ENCODE measurements at places on chromosomes 4 and X.

DNA sequence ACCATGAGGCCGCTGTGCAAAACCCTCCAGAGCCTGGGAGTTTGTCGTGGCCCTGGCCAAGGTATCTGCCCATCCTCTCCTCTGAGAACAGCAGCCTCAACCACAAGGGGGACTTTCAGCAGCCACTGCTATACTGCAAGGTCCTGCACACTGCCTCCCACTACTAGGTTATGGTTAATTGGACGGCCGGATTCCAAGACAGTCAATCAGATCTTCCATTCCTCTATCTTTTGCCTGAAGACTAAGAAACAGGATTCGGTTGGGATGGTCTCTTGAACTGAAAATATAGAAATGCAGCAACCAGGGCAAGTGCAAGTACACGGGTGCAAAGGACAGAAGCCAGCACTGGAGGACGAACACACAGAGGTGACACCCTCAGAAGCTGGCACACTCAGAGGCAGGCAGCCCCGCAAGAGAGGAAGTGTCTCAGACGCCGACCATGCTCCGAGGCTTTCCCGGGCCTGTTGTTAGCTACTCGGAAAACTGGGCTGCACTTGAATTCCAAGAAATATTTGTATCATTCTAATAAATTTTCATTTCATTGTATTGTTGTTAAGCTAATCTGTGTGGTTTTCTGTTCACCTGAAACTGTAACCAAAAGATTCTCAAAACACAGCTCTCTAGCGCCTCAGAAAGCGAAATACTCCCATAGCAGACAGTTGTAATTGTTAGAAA lies 63.3 kb downstream of the AFAP1 start:
- no peak for DNase-seq

GRCh38 chr4:48439988-48440387 lies 43.2 kb upstream of the SLC10A4 start:
- no peak for DNase-seq

DNA sequence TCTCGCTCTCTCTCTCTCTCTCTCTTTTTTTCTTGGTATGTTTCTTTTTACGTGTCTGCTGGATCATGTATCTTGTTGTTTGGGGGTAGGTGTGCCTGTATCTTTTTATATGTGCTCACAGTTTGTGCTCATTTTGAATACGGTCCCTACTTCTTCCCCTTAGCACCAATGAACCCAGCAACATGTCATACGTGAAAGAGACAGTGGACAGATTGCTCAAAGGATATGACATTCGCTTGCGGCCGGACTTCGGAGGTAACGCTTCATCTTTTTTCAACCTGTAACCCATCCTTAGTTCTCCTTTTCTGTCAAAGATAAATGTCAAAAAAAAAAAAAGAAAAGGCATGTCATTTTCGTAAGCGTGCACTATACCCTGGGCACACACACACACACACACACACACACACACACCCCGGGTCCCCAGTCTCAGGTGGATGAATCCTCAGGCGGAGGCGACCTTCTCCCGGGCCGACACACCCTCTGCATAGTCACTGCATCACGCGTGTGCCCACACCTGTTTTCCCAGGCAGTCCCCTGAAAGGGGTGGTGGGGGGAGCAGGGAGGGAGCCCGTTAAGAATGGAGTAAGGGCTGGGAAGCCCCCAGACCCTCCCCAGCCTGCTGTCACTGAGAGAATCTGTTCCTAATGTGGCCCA lies 511 bp downstream of the GABRB1 start:
- no peak for DNase-seq

DNA sequence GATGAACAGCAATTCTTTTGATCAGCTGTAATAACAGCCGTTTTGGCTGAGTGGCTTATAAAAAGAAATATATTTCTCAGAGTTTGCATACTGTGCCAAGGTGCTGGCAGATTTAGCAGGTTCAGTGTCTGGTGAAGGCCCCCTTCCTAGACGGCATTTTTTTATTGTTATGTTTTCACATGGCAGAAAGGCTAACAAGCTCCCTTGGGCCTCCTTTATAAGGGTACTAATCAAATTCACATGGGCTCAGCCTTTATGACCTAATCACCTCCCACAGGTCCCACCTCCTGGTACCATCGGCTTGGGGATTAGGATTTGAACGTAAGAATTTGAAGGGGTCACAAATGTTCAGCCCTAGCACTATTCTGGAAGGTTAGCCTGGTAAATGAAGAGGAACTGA lies 431.9 kb downstream of the SPOCK3 start:
- no peak for DNase-seq

DNA sequence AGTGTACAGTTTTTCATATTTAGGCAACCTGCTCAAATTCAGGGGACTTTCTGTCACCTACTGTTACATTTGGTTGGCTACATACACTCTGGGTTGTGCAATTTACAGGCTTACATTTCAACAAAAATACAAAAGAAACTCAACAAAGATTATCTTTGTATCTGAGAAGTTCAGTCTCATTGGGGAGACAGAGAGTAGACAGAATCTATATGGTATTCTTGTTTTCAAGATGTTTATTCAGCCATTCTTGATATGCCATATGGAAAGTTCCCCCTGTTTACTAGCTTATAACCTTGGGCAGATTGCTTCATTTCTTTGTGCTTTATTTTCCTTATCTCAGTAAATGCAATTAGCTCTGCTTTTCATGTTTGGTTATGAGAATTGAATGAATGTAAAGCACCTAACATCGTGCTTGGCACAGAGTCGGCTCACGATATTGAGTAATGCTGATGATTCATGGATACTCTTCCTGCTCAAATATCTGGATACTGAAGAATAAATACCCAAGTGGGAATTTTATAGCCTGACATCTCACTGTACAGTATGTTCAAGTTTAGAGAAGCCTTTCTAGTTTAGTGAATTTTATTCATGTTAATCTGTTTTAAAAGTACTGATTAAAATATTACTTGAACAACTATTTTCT lies 96.5 kb upstream of the PACRGL start:
- DNase-seq = peak; percentile 65

DNA sequence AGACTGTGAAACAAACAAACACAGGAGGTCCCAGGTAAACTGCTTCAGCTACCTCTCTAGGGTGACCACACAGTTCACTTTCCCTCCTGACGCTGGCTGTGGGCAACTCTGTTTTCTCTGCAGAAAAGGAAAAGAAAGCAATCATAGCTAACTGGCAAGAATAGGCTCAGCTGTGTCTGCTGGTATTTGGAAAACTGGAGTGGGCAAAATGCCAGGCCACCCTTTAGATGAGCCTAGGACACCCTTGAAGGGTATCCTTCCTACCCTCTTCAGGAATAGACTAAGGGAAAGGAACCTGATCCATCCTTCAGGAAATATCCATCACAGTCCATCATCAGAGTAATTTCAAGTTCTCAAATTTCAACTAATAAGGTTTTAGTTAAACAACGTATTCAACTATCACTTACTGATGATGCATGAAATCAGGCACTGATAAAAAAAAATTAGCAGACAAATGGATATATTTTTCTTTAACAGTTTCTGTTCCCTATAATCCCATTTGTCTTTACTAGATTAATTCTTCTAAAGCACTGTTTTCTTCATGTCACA lies 60.9 kb downstream of the CAMK2D start:
- DNase-seq = no peak

- DNase-seq = no peak
Observed at GRCh38 chr4:184143770-184144564, 73.7 kb downstream of the ENPP6 start.

DNA sequence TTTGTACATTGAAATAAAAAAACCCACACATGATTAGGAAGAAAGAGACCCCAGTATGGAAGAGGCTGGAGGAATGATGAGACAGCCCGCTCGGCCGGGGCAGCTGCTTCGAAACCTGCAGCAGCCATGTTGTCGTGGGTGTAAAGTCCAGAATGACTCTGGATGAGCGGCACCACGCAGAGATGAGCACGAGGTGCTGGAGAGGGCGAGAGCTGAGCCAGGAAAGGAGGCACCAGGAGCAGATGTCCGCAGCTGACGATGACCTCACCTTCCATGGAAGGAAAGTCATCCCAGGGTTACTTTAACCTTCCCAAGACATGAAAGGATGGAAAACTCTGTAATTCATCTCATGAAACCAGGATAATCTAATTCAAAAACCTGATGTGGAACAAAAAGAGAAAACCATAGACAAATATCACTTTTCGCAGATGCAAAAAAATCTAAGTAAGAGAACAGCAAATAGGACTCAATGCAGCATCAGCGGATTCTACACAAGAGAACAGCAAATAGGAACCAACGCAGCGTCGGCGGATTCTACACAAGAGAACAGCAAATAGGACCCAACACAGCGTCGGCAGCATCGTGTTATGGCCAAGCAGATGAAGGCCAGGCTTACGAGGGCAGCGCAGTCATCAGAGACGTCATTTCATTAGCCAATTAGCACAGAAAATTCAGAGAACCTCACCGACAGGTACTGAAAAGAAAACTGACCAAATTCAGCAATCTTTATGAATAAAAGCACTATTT lies 25.9 kb upstream of the SPON2 start:
- DNase-seq = no peak

DNA sequence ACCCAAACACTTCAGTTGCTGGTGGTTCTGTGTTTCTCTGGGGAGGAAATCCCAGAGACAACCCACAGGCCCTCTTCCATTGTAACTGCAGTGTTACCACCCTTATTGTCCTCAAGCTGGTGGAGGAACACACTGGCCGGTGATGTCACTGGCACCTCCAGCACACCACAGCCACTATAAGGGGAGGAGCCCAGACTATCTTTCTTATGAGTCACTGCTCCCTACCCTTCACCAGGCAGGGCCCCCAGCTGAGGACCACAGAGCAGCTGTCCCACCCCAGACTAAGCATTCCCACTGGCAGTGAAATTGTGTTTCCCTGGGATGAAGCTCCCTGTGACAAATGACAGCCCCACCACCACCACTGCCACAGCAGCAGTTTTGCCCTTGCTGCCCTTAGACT lies 171.8 kb upstream of the FGF16 start:
- DNase-seq = no peak

- DNase-seq = peak; percentile 47
Observed at GRCh38 chr4:152515678-152516077, 20.2 kb downstream of the FBXW7 start.

DNA sequence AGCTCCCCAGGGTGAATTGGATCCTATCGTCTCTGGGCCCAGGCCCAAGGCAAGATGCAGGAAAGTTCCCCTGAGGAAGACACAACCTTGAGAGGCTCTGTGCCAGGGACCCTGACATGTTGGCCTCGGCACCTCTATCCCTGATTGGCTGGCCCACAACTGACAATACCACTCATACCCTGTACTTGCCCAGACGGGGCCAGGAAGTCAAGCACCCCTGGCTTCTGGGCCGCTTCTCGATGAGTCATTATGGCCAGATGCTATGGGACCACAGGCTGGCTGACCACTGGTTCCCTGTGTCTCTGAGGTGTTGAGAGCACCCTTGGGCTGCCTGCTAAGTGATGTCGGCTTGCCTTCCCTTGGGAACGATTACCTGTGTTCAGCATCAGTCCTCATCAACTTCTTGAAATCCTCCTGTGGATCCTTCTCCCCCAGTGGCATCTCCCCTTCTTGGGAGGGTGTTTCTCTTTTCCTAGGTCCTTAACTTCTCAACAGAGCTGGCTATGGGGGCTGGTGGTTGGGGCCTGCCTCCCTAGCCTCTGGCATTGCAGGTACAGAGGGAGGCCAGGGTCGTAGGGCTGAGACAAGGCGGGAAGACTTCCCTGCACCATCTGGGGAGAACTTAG lies 54.5 kb upstream of the MAMLD1 start:
- no peak for DNase-seq

DNA sequence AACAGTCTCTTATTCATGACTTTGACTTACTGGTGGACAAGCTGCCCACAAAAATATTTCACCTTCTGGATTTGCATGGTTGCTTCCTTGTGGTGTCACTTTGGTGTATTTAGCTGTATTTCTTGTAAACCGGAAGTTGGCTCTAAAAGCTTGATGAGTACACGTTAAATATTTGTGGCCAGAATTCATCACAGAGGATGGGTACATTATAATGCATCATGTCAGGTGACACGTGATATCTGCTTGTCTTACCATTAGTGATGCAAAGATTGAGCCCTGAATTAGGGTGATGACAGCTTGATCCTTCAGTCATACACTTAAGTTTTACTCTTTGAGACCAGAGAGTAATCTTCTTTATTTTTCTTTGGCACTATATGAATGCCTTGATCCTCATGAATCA lies 188.3 kb upstream of the RPS6KA3 start:
- no peak for DNase-seq

DNA sequence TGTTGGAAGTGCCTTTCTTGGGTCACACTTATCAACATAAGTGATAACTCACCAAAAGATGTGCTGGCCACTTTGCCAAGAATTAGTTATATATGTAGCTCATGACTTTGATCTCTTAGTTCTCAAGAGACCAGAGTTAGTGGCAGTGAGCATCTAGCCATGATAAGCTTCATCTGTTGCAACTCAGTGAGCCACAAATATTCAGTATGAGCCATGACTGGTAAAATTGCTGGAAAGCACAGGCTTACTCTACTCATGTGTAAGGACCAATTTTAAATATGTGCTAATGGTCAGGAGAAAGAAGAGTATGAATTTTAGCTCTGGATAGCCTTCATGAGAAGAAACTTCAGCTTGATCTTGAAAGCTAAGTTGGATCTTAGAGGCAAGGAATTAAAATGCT lies 59.4 kb upstream of the TLL1 start:
- DNase-seq = peak; percentile 42

DNA sequence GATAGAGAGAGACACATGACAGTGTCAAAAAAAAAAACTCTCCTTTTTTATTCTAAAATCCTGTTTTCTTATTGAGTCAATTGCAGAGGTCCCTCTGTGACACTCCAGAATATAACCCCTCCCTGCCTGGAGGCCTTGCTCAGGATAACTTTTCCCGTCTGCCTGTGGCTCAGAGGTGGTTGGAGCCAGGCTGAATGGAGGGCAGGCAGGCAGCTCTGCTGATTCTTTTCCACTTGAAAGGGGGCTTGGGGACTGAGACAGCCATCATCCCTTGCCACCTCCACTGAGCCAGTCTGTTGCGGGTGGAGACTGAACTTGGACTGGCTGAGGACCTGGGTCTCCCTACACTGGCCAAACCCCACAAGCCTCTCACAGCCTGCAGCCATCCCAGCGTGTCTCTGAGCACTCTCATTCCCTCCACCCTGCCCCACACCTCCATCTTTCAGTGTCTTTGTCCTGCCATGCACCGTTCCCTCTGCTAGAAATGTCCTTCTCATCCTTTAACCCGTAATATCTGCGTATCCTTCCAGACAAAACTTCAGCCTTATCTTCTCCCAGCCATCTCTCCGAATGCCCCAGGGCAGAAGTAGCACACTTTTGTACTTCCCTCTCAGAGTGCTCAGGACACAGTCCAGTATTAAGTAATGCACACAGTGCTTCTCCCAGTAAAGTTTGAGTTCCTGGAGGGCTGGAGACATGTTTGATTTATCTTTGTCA lies 139.9 kb downstream of the CHIC2 start:
- no peak for DNase-seq

DNA sequence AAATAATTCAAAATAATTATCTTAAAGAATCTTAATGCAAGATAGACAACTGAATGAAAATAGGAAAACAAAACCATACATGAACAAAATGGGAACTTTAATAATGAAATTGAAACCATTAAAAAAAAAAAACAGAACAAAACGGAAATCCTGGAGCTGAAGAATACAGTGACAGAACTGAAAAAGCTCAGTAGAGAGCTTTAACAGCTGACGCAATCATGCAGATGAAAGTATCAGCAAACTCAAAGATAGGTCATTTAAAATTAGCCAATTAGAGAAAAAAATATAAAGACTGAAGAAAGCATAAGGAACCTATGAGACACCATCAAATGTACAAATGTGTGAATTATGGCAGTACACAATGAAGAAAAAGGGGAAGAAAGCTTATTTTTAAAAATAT lies 18.8 kb downstream of the SLC25A31 start:
- DNase-seq = no peak

- DNase-seq = no peak
Observed at GRCh38 chr4:95232358-95233156, 316.2 kb downstream of the UNC5C start.

- DNase-seq = no peak
Observed at GRCh38 chrX:9233141-9233540, 199.2 kb upstream of the FAM9B start.

All from foreskin keratinocyte (primary cell).